ENCODE measurements at places on chromosomes 1 and 21. TPM values are rescaled to one million over a fixed set of nuclear protein-coding genes. Genes with fewer than 3 reads are reported as not detected.

CTNNBIP1 gene
- total RNA-seq: 67.2 TPM

BARHL2 gene
- total RNA-seq: not detected

AADACL4 gene
- total RNA-seq: not detected

NOS1AP gene
- 0.66 TPM for total RNA-seq

OR6N1 gene
- total RNA-seq: not detected

SELL gene
- 0.56 TPM for total RNA-seq
